ENCODE measurements at places on chromosomes 3 and 15.
A peak's percentile ranks its signal among the peaks of the same experiment; 100 is the strongest.

GRCh38 chr3:294581-294980 lies 98.0 kb downstream of the CHL1 start:
- no peak for DNase-seq

DNA sequence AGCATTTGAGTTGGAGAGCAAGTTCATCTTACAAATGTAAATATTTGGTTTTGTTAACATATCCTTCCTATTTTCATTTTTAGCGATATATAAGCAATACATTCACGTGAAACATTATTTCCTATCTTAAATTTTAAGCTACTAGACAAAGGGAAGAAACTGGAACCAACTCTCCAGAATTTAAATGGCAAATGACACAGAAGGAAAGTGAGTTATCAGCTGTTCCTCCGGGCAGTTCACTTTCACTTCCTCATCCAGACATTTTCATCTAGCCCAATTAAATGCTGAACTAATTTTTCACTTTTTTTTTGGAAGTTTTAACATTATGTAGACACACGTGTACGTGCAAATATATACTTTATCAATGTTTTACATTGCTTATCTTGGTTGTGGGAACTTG lies 58.7 kb downstream of the MORC1 start:
- DNase-seq: no peak

- no peak for DNase-seq
These were observed 3.0 kb upstream of the APH1B start for GRCh38 chr15:63274427-63274826.

- no peak for DNase-seq
These were observed 18.9 kb downstream of the COLQ start for GRCh38 chr3:15502616-15503015.

DNA sequence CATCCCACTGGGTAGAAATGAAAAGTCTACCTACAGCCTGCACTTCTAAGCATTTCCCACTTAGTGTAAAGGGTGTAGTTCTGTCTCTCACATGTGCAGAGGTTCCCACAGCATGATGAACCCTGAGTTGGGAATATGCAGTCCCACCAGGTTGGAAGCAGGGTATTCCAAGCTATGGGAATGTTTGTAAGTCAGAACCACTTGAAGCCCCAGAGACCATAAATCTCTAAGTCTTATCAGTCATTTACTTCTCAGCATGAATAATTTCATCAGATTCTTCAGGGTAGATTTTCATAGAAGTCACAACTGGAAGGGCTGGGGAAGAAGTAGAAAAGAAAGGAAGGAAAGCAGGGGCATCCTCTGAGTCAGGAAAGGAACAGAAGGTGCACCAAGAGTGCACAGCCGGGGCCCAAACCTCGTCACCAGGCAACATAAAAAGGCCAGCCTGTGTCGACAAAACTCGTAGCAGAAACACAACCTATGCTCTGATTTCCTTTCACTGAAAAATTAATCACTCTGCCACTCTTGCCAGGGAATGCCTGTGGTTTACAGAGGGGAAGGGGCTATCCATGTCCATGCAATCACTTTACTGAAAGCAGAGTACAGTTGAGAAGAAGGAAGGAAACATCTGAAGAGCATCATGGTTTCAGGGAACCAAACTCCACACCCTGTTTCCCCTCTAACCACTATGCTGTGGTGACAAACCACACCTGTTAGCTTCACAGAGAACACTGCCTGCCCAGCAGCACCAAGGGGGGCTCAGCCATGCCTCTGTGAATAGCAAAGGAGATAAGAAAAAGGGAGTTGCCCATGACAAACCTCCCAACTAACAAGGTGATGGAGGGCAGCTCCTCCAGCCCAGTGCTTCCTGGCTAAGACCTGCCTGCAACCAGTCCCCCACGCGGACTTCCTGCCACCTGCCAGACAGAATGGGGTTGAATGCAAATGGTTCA lies 40.5 kb downstream of the SH3BP5 start:
- DNase-seq: no peak

GRCh38 chr15:73573572-73573971 lies 59.6 kb downstream of the NPTN start:
- DNase-seq: no peak

DNA sequence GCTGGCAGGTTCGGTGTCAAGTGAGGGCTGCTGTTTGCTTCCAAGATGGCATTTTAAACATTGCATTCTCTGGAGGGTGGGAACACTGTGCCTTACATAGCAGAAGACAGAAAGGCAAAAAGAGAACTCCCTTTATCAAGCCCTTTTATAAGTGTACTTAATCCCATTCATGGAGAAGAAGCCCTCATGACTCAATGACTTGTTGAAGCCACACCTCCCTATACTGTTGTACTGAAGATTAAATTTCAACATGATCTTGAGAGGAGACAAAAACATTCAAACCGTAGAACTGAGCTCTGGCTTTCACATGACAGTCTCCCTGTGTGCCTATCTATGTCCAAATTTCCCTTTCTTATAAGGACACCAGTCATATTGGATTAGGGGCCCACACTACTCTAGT lies 443.4 kb upstream of the CDIN1 start:
- no peak for DNase-seq

- no peak for DNase-seq
These were observed 15.6 kb downstream of the DCBLD2 start for GRCh38 chr3:98885851-98886250.

DNA sequence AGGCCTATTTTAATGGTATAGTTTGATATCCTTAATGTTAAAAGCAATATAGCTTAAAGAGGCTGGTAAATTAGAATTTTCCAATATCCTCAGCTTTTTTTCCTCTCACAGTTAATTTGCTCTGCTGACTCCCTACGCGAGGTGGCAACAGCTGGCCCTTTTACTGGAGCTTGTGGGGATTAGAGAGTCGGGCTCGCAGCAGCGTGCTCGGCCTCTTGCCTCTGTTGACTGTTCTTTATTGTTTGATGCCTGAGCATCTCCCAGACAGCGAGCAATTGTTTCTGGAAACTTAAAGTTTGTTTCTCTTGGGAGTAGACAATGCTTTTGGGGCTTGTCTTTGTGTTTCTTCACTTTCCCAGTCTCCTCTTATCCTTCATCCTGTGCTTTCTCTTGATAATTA lies 80.8 kb downstream of the OPA1 start:
- DNase-seq: no peak

DNA sequence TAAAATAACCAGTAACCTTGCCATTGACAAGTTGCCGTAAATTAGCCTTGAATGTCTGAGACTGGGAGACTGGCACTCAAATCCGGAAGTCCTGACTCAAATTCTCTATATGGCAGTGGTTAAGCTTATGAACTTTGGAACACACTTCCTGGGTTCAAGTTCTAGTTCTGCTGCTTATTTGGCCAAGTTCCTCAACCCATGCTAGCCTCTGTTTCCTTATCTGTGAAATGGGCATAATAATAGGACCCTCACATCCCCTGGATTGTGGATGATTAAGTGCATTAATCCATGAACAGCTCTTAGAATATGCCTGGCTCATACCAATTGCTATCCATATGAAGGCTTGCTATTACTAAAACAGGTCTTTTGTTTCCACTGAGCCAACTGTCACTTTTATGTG lies 311.5 kb downstream of the EDEM1 start:
- no peak for DNase-seq

- no peak for DNase-seq
These were observed 732.4 kb upstream of the BCHE start for GRCh38 chr3:166569589-166569988.

DNA sequence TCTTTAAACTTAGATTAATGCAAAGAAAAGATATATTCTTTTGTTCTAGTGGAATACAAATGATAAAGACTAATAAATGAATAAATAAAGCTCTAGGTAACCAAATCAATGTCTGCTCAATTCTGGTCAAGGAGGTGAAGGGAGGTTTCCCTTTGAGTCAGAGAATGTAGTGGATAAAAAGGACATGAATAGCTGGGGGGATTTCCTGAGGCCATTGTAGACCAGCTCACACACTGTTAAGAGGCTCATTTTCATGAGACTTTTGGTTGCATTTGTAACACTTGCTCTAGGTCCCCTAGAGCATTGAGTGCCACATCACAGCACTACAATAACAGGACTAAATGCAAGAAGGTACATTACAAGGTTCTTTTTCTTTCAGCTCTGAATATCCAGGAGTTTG lies 170.7 kb downstream of the TIGIT start:
- no peak for DNase-seq

DNA sequence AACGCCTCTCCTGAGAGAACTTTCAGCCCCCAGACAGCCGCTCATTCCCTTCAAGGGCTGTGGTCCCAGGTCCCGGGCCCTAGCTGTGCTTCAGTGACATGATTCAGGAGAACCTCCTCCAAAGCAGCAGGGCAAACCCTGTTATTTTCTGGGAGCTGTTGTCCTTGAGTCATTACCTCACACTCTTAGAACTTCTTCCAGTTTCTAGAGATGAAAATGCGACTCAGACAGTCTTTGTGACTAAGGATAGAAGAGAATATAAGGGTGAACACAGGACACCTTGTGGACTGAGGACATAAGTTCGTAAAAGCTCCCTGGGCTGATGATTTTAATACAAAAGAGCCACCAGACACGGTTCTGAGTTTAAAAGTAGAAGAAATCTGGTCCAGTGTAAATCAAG lies 203.8 kb downstream of the RORA start:
- DNase-seq: no peak

DNA sequence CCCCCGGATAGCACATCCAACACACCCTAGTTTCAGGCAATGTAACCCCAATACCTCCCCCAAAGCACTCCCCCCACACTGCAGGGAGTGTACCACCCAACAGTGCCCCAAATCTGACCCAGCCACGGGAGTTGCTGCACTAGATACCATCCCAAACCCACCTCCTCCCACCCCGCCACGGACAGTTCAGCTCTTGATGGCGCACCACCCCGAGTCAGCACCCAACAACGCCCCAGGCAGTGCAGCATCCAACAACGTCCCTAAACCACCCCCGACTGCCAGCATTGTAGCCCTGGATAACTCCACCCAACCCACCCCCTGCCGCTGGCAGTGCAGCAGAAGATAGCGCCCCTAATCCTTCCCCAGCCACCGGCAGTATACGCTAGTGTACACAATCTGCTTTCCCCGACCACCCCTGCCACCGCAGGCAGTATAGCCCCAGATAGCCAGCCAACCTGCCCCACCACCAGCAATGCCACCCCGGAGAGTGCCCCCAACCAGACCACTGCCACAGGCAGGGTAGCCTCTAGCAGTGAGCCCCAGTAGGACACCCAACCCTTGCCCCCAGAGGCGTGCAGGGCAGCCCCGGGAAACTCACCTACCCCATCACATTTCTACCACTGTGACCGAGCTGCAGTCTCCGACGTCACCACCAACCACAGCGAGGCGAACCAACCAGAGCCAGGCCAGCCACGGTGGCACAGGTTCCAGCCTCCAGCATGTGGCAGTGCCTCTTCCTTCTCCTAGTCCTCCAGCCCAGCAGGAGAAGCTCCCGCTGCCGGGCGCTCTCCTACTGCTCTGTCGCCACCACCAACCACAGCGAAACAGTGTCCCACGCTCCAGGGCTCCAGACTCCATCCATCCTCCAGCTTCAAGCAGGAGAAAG lies 178.1 kb downstream of the POTEB3 start:
- no peak for DNase-seq

GRCh38 chr3:194686816-194687637 lies 1.3 kb downstream of the FAM43A start:
- no peak for DNase-seq

GRCh38 chr15:66231394-66232266 lies 21.9 kb downstream of the MEGF11 start:
- no peak for DNase-seq

GRCh38 chr3:49100046-49100615 lies 4.4 kb downstream of the QARS1 start:
- no peak for DNase-seq

DNA sequence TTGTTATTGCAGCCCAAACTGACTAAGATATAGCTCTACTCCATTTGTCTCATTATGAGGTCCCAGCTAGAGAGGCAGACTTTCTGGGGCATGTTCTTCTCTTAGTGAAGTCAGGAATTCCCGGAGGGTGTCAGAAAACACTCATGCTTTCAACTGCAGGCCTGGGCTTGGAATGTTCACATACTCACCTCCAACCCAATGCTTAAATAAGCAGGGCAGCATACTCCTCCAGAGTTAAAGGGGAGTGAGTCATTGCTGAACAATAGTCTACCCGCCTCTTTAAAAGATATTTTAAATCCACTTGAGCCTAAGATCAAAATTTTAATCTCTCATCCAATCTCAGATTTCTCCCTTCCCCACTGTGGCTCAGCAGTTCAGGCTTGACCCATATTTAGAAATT lies 167.8 kb upstream of the DPH6 start:
- peak; percentile 21 for DNase-seq

DNA sequence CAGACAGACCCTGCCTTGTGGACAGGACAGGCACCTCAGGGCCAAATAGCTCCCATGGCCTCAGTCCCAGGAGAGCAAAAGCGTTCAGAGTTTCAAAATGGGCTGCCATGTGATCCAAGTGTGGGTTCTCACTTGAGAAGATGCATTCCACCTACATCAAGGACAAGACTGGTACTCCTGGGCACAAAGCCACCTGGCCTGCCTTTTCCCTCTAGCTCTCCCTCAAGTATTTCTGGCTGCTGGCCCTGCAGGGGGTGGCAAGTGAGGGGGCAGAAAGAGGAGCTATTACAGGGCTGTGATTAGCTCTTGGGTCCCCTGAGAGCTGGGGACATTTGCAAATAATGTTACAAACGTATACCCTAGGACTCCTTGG lies 6.5 kb upstream of the COL7A1 start:
- no peak for DNase-seq

- DNase-seq: no peak
These were observed 642.3 kb upstream of the CFAP20DC start for GRCh38 chr3:59692117-59692516.

DNA sequence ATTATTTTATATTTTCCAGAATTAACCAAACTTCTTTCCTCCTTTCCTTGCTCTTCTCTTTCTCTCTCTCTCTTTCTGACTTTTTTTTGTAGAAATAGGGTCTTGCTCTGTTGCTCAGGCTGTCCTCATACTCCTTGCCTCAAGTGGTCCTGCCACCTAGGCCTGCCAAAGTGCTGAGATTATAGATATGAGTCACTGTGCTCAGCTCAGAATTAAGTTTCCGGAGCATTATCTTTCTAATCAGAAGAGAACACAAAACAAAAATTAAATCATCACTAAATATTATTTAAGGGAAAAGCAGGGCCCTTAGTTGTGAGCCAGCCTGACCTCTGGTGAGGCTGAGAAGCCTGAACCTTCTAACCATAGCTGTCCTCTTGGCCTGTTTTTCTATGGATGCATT lies 168.2 kb downstream of the SOX2 start:
- DNase-seq: no peak

DNA sequence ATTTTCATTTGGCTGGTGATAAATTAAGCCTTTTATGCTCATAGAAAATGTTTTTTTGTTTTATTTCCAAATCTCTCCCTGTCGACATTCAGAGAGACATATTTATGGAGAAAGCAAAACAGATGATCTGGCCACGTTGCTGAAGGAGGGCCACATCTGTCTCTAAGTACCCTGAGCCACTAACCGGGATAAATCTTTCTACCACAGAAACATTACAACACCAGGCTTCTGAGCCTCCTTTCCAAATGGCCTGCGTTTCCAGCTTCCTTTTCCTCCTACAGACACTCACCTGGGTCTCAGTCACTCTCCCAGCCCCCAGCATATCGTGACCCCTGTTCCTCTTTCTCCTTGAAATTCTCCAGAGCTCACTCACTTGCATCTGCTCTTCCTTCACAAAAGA lies 161.0 kb downstream of the ARRDC4 start:
- DNase-seq: no peak

GRCh38 chr15:47954196-47954595 lies 166.6 kb upstream of the SLC24A5 start:
- no peak for DNase-seq

Measured in AG09309 (cell line).